ENCODE measurements at places on chromosomes 1 and 21. TPM values are rescaled to one million over a fixed set of nuclear protein-coding genes. Genes with fewer than 3 reads are reported as not detected.

DNA sequence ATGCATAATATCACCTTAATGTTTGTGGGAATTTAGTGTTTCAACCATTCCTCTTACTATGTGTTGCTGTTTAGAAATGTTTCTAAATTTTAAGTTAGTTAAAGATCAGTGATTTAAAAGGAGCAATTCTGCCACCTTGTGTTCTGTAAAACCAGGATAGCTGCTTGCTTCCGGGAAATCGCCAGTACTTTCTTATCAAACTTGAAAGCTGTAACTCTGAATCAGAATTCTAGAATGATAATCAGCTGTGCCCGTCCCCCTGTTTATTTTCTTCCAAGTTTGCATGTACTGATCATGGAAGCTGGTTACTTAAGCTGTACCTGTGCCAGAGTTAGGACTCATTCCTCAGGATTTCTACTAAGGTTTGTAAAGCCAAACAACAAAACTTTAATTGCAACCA, 656.4 kb downstream of the LTN1 start:
- DNase-seq = peak; percentile 22

GRCh38 chr1:56877973-56878372, 23.4 kb downstream of the C8A start:
- DNase-seq = no peak

GRCh38 chr1:22778862-22779520, 68.4 kb downstream of the EPHB2 start:
- no peak for DNase-seq

DNA sequence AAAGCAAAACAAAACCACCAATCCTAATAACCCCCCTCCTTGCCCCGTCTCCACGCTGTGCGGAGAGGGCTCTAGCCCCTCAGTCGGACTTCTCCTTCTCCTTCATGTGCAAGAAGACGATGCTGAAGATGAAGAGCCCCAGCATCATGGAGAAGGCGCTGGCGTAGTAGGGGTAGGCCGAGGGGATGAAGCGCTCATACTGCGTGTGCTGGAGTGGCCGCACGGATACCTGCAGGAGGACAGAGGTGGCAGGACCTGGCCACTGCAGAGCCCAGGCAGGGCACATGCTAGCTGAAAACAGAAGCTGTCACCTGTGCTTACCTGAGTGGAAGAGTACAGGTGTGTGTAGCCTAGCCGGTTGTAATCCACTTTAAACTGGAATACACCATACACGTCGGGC, 8.9 kb downstream of the DDOST start:
- DNase-seq = no peak

The UBL4B gene
- polyA plus RNA-seq = not detected
